ENCODE measurements at places on chromosomes 12 and 14. TPM values are rescaled to one million over a fixed set of nuclear protein-coding genes. Genes with fewer than 3 reads are reported as not detected.

DNA sequence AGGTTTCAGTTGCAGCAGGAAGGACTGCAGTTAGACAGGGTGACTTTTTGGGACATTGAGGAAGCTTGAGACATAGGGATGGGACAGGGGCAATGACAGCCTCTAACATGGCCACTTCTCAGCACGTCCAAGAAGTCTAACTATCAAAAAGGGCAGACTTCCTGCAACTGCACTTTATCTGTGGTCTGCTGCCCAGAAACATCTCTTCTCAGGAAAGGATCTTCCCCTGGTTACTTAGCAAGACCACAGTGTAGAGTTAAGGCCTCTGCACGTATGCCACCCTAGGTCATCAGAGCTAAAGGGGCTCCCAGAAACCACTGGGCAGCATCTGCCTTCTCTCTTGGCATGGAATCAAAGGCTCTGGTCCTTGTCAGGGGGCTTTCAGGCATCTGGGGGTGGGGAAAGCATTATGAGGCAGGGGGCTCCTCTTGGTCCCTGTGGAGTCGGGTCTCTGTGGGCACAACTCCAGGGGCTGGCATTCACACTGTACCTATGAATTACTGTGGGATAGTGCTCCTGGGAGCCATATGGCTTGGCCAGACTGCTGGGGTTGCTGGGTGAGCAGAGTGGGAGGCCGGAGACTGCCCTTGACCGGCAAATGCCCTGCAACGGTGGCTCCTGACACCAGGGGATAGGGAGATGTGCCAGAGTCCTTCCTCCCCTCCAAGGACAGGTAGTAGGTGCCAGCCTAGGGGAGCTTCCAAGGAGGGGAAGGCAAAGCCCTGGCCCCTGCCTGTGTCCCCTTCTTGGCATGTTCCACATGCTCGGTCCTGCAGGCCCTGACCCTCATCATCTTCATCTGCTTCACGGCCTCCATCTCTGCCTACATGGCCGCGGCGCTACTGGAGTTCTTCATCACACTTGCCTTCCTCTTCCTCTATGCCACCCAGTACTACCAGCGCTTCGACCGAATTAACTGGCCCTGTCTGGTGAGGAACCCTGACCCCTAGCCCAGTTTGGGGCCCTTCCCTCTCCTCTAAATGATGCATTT lies 1.0 kb downstream of the CMTM5 start:
- no peak for DNase-seq

DNA sequence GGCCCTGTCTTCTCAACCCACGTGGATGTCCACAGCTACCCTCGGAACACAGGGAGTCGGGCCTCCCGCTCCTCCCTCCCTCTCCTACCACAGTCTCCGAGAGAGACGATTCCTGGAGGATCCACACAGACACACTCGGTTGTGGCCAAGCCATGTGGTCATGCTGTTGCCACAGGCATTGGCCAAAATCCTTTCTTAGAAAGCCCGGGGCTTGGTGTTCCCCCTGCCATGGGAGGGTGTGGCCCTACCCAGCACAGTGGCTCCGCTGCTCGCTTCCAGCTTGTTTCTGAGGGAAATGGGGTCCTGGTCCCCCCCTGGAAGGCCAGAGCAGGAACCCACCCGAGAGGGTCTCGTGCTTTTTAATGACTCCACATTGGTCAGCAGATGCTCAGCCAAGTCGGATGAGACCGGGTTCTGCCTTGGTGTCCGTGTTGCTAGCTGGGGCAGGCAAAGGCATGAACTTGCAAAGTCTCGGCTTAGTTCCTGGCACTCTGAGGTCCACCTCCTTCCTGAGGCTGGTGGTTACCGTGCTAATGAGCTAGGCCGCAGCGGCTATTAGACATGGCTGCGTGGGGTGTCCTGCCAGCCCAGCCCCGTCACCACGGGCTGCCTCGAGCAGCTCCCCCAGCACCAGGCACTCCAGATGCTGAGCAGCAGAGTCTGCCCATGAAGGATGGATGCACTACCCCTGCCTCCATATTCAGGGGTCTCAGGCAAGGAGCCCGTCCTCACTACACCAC lies 46.8 kb upstream of the MEG3 start:
- no peak for DNase-seq

- peak; percentile 61 for DNase-seq
Measured at GRCh38 chr14:104171029-104171697, 32.8 kb downstream of the KIF26A start.

GRCh38 chr12:105204916-105205315 lies 31.1 kb downstream of the APPL2 start:
- no peak for DNase-seq

- DNase-seq = peak; percentile 50
Measured at GRCh38 chr12:64826234-64826633, 1.8 kb downstream of the TBC1D30 start.

GRCh38 chr14:106508216-106508615 lies 981.8 kb downstream of the TMEM121 start:
- no peak for DNase-seq

- DNase-seq = no peak
Measured at GRCh38 chr14:61484031-61484430, 162.7 kb downstream of the PRKCH start.

DNA sequence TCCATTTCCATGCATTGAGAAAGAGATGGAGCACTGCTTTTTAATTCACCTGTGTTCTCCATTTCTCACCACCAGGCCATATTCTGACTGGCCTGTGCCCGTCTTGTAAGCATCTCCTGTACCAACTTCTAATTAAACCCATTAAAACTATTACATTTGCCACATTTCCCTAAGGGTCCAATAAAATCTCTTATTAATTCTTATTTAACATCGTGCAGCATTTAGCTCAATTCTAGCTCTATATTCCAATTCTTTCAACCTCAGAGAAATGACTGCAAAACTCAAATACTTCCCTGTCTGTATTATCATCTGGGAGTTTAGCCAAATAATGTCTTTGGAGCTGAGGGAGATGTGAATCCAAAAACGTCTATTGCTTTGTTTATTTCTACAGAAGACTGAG lies 495.4 kb upstream of the TMEM132C start:
- DNase-seq = no peak

DNA sequence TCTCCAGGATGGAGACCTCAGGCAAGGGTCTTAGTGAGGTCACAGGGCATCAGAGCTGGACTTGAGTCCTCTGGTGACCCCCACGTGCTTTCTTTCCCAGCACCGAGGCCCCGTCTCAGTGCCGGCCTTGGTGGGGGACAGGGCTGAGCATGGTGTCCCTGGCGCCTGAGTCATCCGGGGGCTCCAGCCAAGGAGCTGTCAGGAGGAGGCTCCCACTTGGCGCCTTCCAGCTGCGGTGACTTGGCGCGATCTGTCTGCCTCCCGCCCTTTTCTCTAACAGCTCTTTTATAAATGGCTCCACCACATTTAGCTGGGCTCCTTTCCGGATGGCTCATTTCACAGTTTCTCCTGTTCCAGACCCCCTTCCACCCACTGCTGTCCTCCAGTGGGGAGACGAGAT lies 60.4 kb downstream of the PRMT8 start:
- no peak for DNase-seq

- DNase-seq = no peak
Measured at GRCh38 chr12:114678028-114678427, 5.9 kb downstream of the TBX3 start.

- DNase-seq = no peak
Measured at GRCh38 chr12:26870491-26871419, 37.8 kb upstream of the ITPR2 start.

DNA sequence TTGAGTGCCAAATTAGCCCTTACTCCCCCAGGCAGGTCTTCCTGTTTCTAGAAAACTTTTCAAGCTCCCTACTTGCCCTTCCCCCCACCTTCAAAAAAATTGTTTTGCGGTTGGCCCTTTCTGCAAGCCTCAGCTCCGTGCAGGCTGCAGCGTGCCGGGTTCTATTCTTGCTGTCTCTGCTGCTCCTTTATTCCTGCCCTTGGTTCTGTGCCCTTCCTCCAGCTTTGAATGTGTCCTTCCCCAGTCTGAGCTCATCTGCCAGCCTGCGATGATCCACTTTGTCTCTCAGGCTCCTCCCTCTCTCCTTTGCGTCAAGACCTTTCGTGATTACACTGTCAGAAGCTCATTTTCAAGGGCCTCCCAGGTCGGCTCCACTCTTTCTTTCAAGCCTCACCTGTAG lies 98.6 kb downstream of the IRF2BPL start:
- DNase-seq = no peak

DNA sequence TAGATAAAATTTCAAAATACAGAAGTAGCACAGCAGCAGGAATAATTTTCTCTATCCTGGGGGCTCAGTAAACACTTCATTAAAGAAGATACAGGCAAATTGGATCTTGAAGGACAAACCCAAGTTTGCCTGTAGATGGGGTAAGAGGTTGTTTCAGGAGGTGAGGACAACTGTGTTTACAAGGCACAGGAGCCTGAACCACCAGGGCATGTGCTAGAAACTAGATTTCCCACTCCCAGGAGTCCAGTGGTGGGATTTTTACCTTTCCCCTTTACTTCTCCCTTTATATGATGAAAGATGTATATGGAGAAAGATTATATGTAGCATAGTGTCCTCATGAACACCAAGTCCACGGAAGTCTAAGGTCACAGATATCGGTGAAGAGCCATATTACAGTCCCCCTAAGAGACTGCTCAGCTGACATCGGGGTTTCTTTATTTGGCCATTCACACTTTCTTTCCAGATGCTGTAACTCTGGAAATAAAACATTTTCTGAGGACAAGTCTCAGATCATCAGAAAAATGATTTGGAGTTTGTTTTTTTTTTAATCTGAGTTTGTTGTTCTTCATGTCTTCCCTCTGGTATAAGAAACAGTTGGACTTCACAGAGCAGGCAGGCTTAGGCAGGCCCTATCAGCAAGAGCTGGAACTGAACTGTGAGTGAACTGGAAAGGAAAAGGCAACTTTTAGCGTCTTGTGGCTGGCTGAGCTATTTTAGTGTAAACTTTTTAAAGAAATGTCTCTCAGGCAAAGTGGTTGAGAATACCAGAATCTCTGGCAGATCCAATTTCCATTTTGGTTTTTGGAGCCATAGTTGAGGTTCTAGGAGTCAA lies 8.0 kb upstream of the EVL start:
- DNase-seq = no peak

DNA sequence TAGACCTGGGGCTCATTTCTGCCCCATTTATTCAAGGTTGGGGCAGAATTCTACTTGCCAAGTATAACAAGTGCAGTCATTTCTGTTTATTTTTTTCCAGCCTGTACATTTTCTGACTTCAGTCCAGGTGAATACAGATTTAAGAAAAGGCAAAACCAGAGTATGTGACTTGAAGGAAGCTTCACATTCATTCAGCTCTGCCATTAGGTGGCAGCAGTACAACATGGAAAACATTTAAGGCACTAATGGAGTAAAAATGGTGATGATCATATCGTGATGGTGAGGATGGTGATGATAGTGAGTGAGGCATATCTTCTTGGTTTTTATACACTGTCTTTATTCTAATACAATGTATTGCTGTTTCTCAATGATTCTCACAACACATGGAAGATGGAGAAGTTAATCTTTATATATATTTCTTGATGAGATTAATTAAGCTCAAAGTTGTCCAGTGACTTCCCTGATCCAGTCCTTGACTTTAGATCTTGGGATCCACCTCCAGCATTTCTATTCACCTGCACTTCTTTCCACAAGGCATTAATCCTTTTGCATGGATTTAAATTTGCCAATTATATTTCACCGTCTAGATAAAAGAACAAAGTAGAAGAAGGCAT lies 176.7 kb upstream of the SEL1L start:
- DNase-seq = no peak

Gene TSPAN8
- total RNA-seq = not detected

Gene RERG
- total RNA-seq = 34.0 TPM

Gene APPL2
- total RNA-seq = 63.5 TPM

Gene SMCO2
- not detected for total RNA-seq

Measured in mesothelial cell of epicardium (in vitro differentiated cells).